Lung (tissue), 17 donors: ENCODE measurements at places on chromosomes 6 and 20. TPM values are rescaled to one million over a fixed set of nuclear protein-coding genes. Genes with fewer than 3 reads are reported as not detected.
A peak's percentile ranks its signal among the peaks of the same experiment; 100 is the strongest.

The TMEM63B gene
- 93.1 TPM for total RNA-seq

The RBM24 gene
- 3.0 TPM for total RNA-seq

The FAM209B gene
- not detected for total RNA-seq

The TUBB1 gene
- 6.6 TPM for total RNA-seq

The SOBP gene
- 9.2 TPM for total RNA-seq

DNA sequence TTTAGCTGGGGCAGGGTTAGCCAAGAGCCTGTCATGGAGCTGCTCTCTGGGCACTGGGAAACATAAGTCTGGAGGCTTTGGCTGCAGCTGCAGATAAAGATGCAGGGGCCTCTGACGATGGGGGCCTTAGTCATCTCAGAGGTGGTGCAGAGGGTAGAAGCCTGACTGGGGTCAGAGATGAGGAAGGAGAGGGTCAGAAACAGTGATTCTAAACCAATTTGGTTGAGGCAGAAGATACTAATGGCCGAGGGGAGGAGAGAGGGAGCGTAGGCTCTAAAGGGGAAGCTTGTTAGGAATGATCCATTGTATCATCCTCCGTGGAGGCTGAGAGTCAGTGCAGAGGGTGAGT, 33.8 kb downstream of the PLEKHG1 start:
- no peaks in the 10 kb centered on the region for H3K36me3 ChIP-seq
- H3K27ac ChIP-seq, result no peak overlapping the region
- no peak for DNase-seq
- H3K4me1 ChIP-seq, result peaks cover 33% of the 10 kb centered on the region

- peaks cover 12% of the 10 kb centered on the region for H3K4me1 ChIP-seq
- no peak overlapping the region for H3K27ac ChIP-seq
- no peaks in the 10 kb centered on the region for H3K27me3 ChIP-seq
- H3K4me3 ChIP-seq, result no peak overlapping the region
Measured at GRCh38 chr20:58127701-58128111, 100.7 kb downstream of the ANKRD60 start.

DNA sequence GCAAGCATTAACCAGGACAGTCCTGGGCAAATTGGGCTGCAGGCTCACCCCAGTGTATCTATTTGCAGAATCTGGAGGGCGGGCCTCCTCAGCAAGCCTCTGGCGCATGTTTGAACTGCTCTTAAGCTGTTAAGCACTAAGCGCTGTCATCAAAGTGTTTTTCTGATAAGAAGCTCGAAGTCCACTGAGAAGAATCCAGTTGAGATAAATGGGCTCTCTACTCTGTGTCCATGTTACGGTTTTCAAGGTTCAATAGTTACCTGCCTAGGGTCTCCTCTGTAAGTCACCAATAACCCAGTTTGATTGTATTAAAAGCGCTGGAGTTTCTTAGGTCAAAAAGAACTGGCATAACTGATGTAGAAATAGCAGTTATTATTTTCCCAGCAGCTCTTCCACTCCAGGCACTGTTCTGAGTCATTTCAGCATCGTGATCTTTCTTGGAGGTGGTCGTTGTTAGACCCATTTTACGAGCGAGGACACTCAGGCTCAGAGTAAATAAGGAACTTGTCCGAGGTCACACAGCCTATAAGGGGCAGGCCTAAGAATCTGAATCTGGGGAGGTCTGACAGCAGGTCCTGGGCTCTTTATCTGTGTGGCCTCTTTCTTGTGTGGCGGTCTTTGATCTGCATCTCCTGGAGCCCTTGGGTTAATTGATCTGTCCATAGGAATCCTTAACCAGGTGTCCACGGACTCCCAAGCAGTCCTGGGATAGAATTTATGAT, 207.4 kb upstream of the ZNF217 start:
- no peak for DNase-seq
- no peaks in the 10 kb centered on the region for H3K36me3 ChIP-seq
- no peak overlapping the region for H3K27ac ChIP-seq
- H3K4me1 ChIP-seq, result no peaks in the 10 kb centered on the region
- H3K4me3 ChIP-seq, result no peak overlapping the region

GRCh38 chr6:2770171-2770570, 5.0 kb downstream of the WRNIP1 start:
- peaks cover 2% of the 10 kb centered on the region for H3K36me3 ChIP-seq
- H3K27me3 ChIP-seq, result no peaks in the 10 kb centered on the region
- H3K4me3 ChIP-seq, result no peak overlapping the region
- peaks cover 42% of the 10 kb centered on the region for H3K4me1 ChIP-seq
- peak overlapping the region; percentile 56 for H3K27ac ChIP-seq

- no peaks in the 10 kb centered on the region for H3K27me3 ChIP-seq
- no peak for DNase-seq
- no peaks in the 10 kb centered on the region for H3K4me1 ChIP-seq
- no peak overlapping the region for H3K4me3 ChIP-seq
Measured at GRCh38 chr6:11890849-11891248, 112.2 kb upstream of the ADTRP start.

- H3K27ac ChIP-seq, result no peak overlapping the region
- no peaks in the 10 kb centered on the region for H3K36me3 ChIP-seq
- H3K4me3 ChIP-seq, result no peak overlapping the region
- DNase-seq, result no peak
- H3K4me1 ChIP-seq, result no peaks in the 10 kb centered on the region
Measured at GRCh38 chr6:47163536-47163935, 121.4 kb upstream of the ADGRF1 start.

DNA sequence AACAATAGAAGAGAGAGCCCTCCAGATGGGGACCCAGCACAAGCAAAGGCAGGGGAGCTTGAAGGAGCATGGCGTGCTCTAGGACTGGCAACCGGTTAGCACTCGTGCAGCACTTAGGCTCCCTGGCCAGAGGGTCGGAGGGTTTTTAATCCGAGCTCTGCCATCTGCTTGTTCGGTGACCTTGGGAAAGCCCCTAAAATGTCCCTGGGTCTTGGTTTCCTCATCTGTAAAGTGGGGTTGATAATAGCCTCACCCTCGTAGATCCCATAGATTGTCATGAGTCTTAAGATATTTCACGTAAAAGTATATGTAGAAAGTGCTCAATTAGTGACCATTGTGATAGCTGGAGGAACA, 16.6 kb upstream of the HCK start:
- H3K27ac ChIP-seq, result no peak overlapping the region
- H3K4me3 ChIP-seq, result no peak overlapping the region
- DNase-seq, result no peak
- peaks cover 10% of the 10 kb centered on the region for H3K27me3 ChIP-seq

DNA sequence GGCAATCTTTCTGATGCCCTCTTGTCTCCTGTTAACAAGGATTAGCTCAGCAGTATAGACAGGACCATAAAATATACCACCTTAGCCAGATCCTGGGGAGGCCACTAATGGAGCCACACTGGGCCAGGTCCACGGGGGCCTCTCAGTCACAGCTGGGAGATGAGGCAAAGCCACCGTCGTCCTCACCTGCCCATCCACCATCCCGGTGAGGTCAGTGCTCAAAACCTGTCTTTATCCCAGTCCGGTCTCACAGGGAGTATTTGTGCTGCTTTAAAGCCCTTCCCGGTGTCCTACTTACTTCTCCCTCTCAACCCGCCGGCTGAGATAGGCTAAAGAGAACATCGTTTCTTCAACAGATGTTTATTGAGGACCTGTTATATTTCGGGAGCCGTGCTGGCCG, 104.3 kb downstream of the EDN3 start:
- no peak overlapping the region for H3K4me3 ChIP-seq
- no peak for DNase-seq
- H3K27ac ChIP-seq, result no peak overlapping the region
- peaks cover 38% of the 10 kb centered on the region for H3K4me1 ChIP-seq
- no peaks in the 10 kb centered on the region for H3K36me3 ChIP-seq
